ENCODE measurements at places on chromosomes 6 and 20.

- no peak overlapping the region for H3K27ac ChIP-seq
- no peak overlapping the region for H3K4me3 ChIP-seq
- H3K36me3 ChIP-seq = no peaks in the 10 kb centered on the region
- no peaks in the 10 kb centered on the region for H3K27me3 ChIP-seq
These were observed 31.8 kb upstream of the ZBP1 start for GRCh38 chr20:57651881-57652605.

DNA sequence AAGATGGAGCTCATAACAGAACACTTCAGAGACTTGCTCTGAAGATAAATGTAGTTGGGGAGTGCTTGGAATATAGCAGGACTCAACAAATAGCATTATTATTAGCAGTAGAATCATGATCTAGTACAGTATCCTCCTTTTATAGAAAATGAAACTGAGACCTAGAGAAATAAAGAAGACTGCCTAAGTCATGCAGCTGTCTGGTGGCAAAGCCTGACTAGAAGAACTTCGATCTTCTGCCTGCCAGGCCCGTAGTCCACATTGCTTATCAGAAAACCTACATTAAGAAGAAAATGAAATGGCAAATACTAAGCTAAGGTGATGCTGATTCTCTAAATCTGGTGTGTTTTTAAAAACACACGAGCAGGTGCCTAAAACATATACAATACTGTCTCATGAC lies 46.4 kb upstream of the DST start:
- no peak overlapping the region for H3K4me3 ChIP-seq
- DNase-seq = no peak
- no peaks in the 10 kb centered on the region for H3K4me1 ChIP-seq
- no peaks in the 10 kb centered on the region for H3K36me3 ChIP-seq
- no peak overlapping the region for H3K27ac ChIP-seq
- no peaks in the 10 kb centered on the region for H3K27me3 ChIP-seq

GRCh38 chr20:57679113-57679512 lies 30.7 kb downstream of the PMEPA1 start:
- no peak for DNase-seq
- H3K36me3 ChIP-seq = no peaks in the 10 kb centered on the region
- H3K27ac ChIP-seq = no peak overlapping the region
- no peaks in the 10 kb centered on the region for H3K27me3 ChIP-seq
- H3K4me3 ChIP-seq = no peak overlapping the region
- H3K4me1 ChIP-seq = no peaks in the 10 kb centered on the region

- no peaks in the 10 kb centered on the region for H3K36me3 ChIP-seq
- no peak within 1 kb of the TSS for H3K4me3 ChIP-seq
- H3K4me1 ChIP-seq = no peaks in the 10 kb centered on the region
These were observed at the start of gene OR2B2 for GRCh38 chr6:27911956-27912446. Gene OR2B2, minus strand, starts transcription at chr6:27912396. Its CDS starts 77 bp downstream, at chr6:27912319.

DNA sequence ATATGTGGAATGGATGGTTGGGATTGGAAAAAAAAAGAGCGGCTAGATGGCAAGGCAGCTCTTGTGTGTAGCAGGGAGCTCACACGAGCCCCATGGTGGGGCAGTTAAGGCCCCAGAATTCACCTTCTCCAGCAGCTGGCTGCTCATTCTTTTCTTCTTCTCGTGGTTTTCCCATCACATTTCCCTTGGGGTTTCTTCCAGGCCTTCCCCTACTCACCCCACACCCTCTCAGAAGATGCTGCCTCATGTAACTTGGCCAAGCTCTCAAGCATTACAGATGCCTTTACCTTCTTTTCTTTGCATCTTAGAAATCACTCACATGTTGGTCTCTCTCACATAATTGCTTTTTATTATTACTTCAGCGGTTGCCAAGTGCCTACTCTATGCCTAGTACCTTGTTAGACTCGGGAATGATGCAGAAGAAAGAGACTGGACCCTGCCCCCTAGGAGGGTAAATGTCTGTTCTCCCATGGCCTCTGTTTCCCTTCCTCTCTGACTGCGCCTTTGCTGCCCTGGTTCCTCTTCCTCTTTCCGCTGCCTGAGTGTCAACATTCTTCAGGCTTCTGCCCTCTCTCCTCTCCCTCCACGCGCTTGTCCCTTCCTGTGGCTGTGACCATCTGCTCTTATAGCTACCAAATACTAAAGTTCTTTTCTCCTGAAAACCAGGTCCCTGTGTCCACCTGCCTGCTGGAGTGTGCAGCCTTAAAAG lies 28.6 kb downstream of the PPARD start:
- no peak overlapping the region for H3K27ac ChIP-seq
- no peak for DNase-seq
- peak overlapping the region; percentile 40 for H3K4me3 ChIP-seq
- no peaks in the 10 kb centered on the region for H3K27me3 ChIP-seq

DNA sequence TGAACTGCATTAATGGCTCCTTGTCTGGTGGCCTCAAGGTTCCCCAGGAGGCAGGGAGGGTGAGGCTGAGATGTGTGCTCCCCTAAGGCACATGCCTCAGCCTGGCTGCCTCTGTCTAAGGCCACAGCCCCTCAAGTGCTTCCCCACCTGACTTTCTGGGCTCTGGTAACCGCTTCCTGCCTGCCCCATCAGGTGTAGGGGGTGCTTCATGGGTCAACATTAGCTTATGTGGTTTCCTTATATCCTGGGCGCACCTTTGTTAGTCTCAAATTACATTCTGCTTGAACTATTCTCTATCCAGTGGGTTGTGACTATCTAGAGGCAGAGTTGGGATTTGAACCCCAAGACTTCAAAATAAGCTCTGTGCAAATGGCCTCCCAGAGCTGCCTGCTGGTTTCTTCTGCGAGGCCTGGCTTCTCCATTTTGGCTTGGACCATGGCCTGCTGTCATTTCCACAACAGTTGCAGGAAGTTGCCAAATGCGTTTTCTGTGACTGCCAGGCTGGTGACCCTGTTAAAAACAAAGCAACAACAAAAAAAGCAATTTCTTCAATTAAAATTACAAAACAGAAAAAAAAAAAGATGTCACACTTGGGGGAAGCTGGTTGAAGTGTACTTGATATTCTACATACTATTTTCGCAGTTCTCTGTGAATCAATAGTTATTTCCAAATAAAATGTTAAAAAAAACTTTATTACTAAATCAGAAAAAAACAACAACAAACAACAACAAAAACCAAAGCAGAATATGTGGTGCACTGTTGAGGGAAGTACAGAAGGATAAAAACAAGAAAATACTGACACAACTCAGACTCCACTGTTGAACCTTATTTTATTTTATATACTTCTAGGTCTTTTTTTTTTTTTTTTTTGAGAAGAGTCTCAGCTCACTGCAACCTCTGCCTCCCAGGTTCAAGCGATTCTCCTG lies 20.0 kb upstream of the ZNFX1 start:
- no peaks in the 10 kb centered on the region for H3K27me3 ChIP-seq
- no peaks in the 10 kb centered on the region for H3K36me3 ChIP-seq
- H3K27ac ChIP-seq = peak overlapping the region; percentile 1
- no peak overlapping the region for H3K4me3 ChIP-seq

DNA sequence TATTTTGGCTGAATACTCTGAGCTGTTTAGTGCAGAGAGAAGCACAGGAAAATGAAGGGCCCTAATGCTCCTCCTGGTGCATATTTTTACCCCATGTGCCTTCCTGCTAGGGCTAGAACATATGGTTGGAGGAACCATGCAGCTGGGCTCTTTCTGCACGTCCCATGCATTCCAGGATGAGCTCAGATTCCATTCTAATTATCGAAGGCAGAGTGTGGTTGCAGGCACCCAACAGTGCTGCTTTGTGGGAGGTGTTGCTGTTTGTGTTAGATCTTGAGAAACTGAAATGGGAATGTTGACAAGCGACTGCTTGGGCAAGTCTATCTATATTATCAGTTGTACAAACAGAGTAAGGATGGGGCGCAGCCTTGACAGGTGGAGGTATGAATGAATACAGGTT lies 419.5 kb downstream of the DHX35 start:
- H3K36me3 ChIP-seq = no peaks in the 10 kb centered on the region
- no peaks in the 10 kb centered on the region for H3K4me1 ChIP-seq
- H3K4me3 ChIP-seq = no peak overlapping the region
- DNase-seq = no peak

- H3K36me3 ChIP-seq = no peaks in the 10 kb centered on the region
- no peaks in the 10 kb centered on the region for H3K4me1 ChIP-seq
- H3K27ac ChIP-seq = no peak overlapping the region
- H3K4me3 ChIP-seq = no peak overlapping the region
- DNase-seq = no peak
These were observed 70.2 kb downstream of the RIN2 start for GRCh38 chr20:19828232-19828631.

DNA sequence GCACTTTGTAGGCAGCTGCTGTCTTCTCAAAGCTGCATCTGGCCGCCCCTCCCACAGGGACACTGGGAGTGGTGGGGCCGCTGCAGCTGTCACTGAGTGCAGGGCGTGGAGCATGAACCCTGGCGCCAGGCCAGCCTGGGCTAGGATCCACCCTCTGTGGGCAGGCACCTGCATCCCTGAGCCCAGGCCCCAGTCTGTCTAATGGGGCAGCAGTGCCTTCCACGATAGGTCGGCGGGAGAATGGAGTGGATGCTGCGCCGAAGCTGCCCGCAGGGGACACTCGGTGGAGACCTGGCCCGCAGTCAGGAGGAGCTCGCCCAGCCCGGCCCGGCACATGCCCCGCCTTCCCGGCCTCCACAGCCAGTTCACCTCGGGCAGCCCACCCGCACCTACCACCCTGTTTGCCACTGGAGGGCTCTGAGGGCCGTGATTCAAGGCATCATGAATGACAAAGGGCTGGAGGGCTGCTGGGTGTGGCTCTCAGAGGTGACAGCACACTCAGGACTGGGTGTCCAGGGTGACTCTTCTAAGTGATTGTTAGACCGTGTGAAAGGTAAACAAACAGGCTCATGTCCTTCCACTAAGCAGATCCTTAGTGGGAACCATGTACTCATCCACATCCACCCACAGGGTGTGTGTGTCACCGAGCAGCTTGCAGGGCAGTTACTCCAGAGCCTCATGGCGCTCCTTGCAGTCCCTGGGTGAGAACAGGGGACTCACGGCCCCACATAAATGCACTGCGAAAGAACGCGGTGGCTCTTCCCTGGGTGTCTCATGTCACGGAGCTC lies 133.9 kb downstream of the AGPAT4 start:
- H3K27me3 ChIP-seq = no peaks in the 10 kb centered on the region
- no peak overlapping the region for H3K27ac ChIP-seq
- peaks cover 4% of the 10 kb centered on the region for H3K36me3 ChIP-seq
- H3K4me3 ChIP-seq = no peak overlapping the region
- H3K4me1 ChIP-seq = no peaks in the 10 kb centered on the region
- DNase-seq = no peak

DNA sequence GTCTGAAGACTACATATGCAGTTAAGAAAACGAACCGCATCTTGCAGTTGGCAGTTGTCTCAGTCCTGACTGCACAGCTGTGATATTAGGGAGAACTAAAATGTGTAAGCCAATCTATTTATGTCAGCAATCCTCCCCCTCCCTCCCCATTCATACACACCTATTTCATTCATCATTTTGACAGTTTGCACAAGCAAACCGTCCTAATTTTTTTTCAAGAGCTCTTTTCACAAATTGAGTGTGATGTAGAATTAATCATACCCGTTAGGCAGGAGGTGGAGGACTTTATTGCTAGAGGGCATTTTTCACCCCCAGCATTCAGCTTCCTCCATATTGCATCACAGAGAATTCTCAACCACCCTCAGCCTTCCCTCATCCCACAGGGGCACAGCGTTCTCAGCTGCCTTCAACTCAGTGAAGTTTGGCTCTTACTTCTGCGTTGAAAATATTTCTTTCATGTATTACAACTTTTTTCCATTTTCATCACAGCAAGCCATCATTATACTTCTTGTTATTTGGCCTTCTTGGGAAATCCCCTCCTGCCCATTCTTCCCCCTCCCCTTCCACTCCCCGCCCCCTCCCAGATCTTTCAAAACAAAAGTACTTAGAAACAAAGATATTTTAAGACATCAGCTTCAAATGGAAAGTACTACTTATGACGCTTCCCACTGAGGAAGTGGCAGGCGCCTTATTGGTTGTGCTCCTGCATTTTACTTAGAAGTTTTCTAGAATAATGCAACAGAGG lies 37.5 kb downstream of the NOX3 start:
- peak overlapping the region; percentile 84 for H3K27ac ChIP-seq
- H3K4me3 ChIP-seq = peak overlapping the region; percentile 71
- peak; percentile 46 for DNase-seq
- H3K4me1 ChIP-seq = peaks cover 31% of the 10 kb centered on the region

- no peaks in the 10 kb centered on the region for H3K27me3 ChIP-seq
- no peaks in the 10 kb centered on the region for H3K4me1 ChIP-seq
- no peaks in the 10 kb centered on the region for H3K36me3 ChIP-seq
- H3K27ac ChIP-seq = no peak overlapping the region
These were observed 140.3 kb downstream of the COL12A1 start for GRCh38 chr6:75065523-75065922.

GRCh38 chr6:13485303-13485702 lies 2.1 kb downstream of the GFOD1 start:
- H3K27me3 ChIP-seq = peaks cover 23% of the 10 kb centered on the region
- no peak for DNase-seq
- peaks cover 23% of the 10 kb centered on the region for H3K4me1 ChIP-seq
- H3K27ac ChIP-seq = no peak overlapping the region
- no peak overlapping the region for H3K4me3 ChIP-seq

GRCh38 chr20:14341801-14342200 lies 4.4 kb upstream of the FLRT3 start:
- no peaks in the 10 kb centered on the region for H3K27me3 ChIP-seq
- H3K4me1 ChIP-seq = no peaks in the 10 kb centered on the region

GRCh38 chr6:11120271-11121005 lies 8.9 kb upstream of the ERVFRD-1 start:
- H3K4me3 ChIP-seq = no peak overlapping the region
- H3K27me3 ChIP-seq = no peaks in the 10 kb centered on the region
- H3K27ac ChIP-seq = no peak overlapping the region
- DNase-seq = no peak
- H3K4me1 ChIP-seq = no peaks in the 10 kb centered on the region

GRCh38 chr6:158256746-158257424 lies 55.4 kb upstream of the TULP4 start:
- peak overlapping the region; percentile 42 for H3K27ac ChIP-seq
- DNase-seq = no peak
- H3K36me3 ChIP-seq = no peaks in the 10 kb centered on the region
- peaks cover 36% of the 10 kb centered on the region for H3K4me1 ChIP-seq

- no peaks in the 10 kb centered on the region for H3K36me3 ChIP-seq
- H3K27ac ChIP-seq = no peak overlapping the region
- no peaks in the 10 kb centered on the region for H3K27me3 ChIP-seq
- peak overlapping the region; percentile 7 for H3K4me3 ChIP-seq
- peaks cover 42% of the 10 kb centered on the region for H3K4me1 ChIP-seq
These were observed 2.0 kb downstream of the SPAG4 start for GRCh38 chr20:35617397-35618262.

GRCh38 chr20:38253571-38253970 lies 7.0 kb downstream of the KIAA1755 start:
- H3K4me1 ChIP-seq = no peaks in the 10 kb centered on the region
- H3K36me3 ChIP-seq = no peaks in the 10 kb centered on the region
- H3K27ac ChIP-seq = no peak overlapping the region
- no peak for DNase-seq
- no peak overlapping the region for H3K4me3 ChIP-seq

- peak overlapping the region; percentile 89 for H3K4me3 ChIP-seq
- H3K4me1 ChIP-seq = peaks cover 39% of the 10 kb centered on the region
- H3K36me3 ChIP-seq = peaks cover 9% of the 10 kb centered on the region
- H3K27me3 ChIP-seq = no peaks in the 10 kb centered on the region
- peak overlapping the region; percentile 89 for H3K27ac ChIP-seq
These were observed 637 bp downstream of the TRPC4AP start for GRCh38 chr20:35091816-35092523.
